Activated T-cell treated with anti-CD3 and anti-CD28 coated beads for 48 hours (primary cell): ENCODE measurements at places on chromosomes 12 and 14.
A peak's percentile ranks its signal among the peaks of the same experiment; 100 is the strongest.

DNA sequence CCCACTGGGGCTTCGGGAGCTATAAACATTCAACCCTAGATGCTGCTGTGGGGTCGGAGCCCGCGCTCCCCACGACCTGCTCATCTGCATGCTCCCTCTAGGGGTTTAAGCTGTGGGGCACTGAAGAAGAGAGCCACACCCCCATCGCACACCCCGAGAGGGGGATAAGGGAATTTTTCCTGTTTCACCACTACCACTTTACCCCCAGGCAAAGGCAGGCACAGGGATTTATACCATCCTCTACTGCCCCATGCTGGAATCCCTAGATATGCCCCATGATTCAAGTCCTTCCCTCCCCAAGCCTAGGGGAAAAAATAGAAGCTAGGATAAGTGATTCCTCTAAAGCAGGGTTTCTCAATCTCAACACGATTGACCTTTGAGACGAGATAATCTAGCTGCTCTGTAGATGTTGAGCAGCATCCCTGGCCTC, 59.9 kb upstream of the CCDC60 start:
- no peak for DNase-seq

DNA sequence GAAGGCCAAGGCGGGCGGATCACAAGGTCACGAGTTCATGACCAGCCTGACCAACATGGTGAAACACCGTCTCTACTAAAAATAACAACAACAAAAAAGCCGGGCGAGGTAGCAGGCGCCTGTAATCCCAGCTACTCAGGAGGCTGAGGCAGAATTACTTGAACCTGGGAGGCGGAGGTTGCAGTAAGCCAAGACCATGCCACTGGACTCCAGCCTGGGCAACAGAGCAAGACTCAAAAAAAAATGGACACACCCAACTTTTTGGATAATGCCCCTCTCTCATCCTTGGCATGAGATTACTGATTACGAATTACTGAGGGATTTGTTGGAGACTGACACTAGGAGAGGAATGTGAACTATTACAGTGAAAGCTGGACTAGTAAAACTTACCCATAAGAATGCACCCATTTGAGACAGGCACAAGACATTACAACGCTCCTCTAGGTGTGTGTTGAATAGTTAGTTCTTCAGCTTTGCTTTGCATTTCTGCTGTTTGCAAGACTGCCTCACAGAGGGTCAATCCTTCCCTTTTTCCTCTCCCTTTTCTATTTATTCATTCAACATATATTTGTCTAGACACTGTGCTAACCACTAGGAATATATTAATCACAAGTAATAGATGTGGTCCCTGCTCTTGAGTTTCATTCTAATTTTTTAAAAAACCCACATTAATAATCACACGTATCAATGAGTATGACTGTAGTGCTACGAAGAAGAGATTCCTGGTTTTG, 46.0 kb upstream of the OR5AU1 start:
- DNase-seq, result no peak

DNA sequence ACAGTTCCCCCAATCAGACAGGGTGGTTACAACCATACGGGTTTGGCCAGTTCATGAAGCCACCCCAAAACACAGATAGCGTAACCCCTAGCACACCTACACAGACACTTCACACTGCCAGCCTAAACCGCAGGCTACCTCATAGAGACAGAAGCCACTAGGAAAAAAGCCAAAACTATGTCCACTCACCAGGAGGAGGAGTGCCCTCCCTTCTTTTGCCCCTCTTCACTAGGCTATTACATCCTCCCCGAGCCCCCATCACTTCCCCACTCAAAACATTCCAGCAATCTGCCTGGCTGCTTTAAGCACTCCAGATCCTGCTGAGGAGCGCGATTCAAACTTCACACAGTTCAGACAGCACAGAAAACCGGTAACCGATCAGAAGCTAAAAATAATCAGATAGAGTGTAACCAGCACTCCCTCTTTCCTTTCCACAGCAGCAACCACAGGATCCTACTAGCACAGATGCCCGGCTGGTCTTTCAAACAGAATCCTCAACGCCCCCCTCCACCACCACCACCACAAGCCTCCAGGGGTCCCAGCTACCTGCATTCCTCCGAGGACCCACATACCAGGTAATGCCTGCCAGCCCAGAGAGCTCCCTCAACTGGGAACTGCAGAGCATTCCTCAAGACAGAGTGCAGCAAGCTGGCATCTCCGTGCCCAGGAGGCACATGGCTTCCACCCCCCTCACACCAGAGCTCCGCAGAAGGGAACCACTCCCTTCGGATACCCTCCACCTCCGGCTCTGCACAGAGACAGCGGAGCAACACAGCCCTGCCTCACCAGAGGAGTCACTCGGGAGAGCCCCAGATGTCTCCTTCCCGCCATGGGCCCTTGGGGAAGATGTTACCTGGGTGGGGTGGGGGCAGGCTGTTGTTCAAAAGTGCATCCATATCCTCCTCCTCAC, 1.5 kb downstream of the CHD4 start:
- DNase-seq, result no peak

DNA sequence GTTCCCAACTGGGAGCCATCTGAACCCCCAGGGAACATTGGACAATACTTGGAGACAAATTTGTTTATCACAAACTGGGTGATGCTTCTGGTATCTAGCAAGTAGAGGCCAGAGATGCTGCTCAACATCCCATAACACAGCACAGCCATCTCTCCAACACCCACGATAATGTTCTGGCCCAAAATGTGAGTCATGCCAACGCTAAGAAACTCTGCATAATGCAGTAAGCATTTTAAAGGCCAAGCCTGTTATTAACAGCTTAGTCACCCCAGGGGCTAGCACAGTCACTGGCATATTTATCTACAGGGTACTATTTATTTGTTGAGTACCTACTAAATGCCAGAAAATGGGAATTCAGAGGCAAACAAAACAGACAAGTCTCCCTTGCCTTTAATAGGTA, 873.1 kb upstream of the TMEM132C start:
- no peak for DNase-seq

DNA sequence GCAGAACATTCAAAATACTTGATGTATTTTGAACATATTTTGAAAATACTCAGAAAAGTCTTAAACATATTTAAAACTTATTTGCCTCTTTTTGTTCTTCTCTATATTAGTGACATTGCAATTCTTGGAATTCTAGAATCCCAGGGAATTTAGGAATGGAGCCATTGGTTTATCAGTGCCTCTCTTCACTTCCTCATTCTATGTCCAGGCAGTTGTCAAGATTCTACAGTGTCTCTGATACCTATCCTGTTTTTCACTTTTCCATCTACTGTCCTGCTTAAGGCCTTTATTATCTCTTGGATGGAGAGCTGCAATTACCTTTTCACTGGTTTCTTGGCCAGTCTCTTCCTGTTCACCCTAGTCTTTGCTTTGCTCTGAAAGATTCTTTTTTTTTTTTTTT, 144.6 kb downstream of the TTLL5 start:
- no peak for DNase-seq

- DNase-seq, result no peak
Measured at GRCh38 chr12:122058549-122059149, 19.9 kb upstream of the MLXIP start.

DNA sequence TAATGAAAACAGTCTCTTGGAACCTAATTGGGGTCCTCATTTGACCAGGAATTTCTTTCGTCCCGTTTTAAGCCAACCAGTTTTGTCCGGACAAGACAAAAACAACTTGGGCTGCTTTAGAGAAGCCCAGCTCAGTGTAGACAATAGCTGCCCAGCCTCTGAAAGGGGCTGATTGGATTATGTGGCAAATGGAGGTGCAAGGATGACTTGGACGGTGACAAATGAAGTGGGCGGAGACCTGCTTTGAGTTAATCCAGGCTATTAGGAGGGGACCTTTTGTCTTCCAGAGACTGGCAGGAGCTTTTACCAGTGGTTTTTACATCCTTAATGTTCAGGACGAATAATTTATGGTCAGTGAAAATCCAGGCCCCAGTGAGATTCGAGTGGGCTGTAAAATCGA, 4.8 kb downstream of the MEG3 start:
- no peak for DNase-seq

GRCh38 chr12:20950248-20950647, 139.7 kb downstream of the SLCO1B3 start:
- DNase-seq, result no peak

DNA sequence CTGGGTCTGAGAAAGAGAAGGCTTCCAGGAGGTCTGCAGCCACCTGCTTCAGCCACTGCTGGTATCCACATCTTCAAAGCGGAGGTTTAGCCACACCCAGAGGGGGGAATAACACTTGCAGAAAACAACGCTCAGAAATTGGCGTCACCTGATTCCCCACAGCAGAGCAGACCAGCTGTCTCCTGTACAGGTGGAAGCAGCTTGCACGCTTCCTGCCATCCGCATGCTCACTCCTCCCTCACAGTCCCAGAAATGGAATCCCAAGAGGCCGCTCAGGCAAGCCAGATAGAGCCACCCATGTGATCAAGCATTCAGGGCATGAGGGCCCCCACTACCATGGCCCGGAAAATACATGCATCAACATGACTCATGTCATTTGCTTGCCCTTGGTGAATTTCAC, 112.2 kb upstream of the DIO3 start:
- DNase-seq, result no peak

DNA sequence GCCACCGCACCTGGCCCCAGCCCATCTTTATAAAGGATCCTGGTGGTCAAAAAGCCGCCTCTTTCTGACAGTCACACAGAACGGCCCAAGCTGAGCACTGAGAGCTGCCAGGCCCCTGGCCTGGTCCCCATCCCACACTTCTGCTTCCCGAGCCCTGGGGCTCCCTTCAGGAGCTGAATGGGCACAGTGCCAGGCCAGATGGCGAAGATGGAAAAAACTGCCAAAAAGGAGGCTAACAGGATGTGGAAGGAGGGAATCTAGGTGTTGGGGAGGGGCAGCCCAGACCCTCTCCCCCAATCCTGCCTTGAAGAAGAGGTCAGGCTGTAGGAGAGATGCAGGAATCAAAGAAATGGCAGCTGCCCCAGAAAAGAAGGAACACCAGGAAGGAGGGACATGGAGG, 5.0 kb downstream of the LPAR5 start:
- DNase-seq, result no peak

DNA sequence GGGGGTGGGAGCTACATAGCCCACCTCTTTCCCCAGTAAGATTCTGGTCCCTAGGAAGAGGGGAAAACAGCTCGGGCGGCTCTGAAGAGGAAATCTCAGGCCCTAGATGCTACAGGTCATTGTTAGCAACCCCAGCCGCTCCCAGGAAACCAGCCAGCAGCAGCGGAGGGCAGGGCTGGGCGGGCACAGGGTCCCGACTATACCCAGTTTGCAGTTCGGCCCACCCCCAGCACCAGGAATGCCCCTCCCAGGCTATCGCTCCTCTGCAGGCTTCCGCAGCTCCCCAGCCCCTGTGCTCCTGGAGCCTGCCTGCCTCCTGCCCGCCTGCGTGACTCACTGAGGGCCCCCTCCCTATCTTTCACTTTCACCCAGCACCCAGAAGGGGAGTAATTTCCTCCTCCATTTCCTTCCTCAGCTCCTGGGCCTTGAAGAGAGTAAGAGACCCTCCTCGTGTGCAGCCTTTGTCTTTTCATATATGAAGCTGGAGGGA, 27.2 kb upstream of the PNMA1 start:
- DNase-seq, result peak; percentile 66

DNA sequence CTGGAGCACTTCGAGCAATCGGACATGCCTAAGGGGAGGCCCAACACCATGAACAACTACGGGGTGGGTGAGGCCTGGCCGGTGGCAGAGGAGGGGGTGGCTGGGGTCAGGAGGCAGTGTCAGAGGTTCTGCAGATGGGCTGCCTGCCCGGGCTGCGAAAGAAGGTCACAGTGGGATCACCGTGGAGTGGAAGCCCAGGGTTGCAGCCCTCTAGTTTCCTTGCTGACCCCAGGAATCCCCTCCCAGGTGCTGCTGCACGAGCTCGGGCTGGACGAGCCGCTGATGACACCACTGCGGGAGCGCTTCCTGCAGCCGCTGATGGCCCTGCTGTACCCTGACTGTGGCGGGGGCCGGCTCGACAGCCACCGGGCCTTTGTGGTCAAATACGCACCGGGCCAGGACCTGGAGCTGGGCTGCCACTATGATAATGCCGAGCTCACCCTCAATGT, 1.9 kb upstream of the ARL6IP4 start:
- DNase-seq, result no peak
